CD4-positive, alpha-beta T cell treated with Interleukin-15 for 1 hour (primary cell): ENCODE measurements at places on chromosomes 12 and 14.

GRCh38 chr14:58598804-58599525 is 38.8 kb upstream of the DACT1 start:
- no peak for DNase-seq

GRCh38 chr14:95250140-95250769 is 69.5 kb downstream of the CLMN start:
- no peak for DNase-seq

DNA sequence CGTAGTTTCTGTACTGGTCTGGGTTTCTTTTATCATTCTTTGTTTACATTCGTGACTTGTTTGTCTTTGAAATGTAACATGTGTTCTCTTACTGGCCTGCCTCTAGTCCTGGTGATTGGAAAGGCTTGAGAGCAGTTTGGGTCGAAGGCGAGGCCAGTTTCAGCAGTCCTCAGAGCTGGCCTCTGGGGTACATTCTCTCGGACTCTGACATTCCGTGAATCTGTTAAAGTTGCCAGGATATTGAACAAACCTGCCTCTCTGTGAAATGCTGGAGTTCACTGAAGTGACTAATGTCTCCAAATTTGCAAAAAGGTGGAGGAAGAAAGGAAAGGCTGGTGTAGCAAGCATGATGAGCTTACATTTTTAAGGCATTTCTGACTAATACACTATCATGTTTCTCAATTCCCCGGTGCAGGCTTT is 1.5 kb downstream of the PLEKHA5 start:
- no peak for DNase-seq

DNA sequence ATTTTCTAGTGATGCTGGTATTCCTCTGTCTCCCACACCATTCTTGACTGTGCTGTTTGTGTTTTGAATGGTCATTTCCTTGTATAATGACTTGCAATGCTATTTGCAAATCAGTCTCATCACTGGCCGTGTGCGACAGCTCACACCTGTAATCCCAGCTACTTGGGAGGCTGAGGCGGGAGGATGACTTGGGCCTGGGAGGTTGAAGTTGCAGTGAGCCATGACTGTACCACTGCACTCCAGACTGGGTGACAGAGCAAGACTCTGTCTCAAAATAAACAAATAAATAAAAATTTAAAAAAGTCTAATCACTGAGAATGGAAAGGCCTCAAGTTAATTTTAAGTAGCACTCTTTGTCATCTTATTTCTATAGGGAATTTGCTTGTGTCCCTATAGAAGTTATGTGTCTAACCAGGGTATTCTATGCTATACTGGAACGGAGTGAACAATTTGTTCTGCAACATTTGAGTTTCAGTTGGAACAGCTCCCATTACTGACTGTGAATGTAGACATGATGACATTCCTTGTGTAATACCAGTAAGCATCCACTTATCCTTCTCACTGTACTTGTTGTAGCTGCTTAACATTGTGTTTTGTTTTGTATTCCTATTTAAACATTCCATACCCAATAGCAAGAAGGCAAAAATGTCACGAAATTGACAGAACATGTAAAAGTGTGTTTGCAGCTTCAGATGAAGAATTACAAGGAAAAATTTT is 126.3 kb downstream of the MGST1 start:
- DNase-seq: no peak

DNA sequence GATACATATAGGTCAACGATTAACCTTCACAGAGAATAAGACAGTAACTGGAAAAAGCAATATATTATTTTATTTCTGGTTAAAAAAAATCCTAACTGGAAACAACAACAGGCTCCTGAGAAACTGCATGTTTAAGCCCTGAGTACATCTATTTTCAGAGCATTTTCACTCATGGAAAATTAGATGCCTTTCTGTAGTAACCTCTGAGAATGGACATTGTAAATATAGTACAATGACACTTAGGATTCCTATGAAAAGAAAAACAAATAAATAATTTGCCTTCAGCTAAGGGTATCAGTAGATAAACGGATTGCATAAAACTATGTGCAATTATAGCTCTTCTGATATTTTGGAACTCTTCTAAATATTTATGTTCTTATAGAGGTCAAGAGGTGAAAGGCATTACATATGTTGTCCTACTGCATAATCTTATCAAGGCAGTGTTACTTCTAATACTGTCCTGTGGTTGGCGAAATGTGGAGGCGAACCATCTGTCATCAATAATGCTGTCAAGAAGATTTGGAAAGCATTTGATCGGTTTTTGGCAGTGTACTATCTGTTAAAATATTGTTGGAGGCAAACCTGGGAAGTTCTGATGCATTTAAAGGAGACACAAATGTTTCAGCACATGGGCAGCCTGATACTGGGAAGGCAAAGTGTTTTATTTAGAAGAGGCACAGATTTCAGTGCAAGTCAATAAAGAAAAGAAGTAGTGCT is 381.8 kb downstream of the BTG1 start:
- no peak for DNase-seq

- no peak for DNase-seq
Measured at GRCh38 chr14:75238756-75239455, 39.7 kb upstream of the FOS start.

GRCh38 chr12:104562763-104563162 is 106.0 kb downstream of the CHST11 start:
- DNase-seq: no peak

- no peak for DNase-seq
Measured at GRCh38 chr14:39875028-39875427, 442.8 kb upstream of the FBXO33 start.

DNA sequence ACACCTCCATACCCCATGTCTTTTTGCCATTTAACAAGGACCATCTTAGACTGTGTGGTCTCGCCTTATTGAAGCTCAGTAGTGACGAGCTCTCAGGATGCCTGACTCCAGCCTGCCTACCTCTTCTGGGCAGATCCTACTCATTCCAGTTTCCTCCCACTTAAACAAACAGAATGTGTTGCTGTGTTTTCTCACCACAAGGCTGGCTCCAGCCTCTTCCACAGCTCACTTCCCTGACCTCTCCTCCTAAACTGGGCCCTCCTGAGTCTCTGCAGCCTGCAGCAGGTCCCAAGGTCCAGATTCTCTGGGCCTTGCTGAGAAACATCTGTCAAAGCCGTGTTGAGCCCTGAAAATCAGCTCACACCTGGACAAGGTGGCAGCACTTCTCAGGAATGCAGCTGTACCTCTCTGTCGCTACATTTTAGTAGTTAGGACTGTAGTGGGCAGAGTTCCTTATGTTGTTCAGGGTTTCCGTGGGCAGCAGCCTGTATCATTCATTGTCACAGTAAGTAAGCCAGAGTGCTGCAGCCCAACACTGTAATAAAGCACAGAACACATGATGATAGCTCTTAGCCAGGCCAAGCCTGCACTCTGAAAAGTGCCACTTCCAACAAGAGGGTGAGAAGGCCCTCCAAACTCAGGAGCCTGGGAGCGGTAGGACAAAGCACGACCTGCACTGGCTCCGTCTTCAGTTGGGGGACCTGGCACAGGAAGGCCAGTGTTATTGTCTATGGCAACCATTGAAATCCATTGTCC is 68.5 kb downstream of the NKX2-1 start:
- no peak for DNase-seq

- no peak for DNase-seq
Measured at GRCh38 chr14:100132161-100132902, 27.1 kb downstream of the DEGS2 start.

- no peak for DNase-seq
Measured at GRCh38 chr14:30500222-30500621, 58.7 kb upstream of the G2E3 start.

DNA sequence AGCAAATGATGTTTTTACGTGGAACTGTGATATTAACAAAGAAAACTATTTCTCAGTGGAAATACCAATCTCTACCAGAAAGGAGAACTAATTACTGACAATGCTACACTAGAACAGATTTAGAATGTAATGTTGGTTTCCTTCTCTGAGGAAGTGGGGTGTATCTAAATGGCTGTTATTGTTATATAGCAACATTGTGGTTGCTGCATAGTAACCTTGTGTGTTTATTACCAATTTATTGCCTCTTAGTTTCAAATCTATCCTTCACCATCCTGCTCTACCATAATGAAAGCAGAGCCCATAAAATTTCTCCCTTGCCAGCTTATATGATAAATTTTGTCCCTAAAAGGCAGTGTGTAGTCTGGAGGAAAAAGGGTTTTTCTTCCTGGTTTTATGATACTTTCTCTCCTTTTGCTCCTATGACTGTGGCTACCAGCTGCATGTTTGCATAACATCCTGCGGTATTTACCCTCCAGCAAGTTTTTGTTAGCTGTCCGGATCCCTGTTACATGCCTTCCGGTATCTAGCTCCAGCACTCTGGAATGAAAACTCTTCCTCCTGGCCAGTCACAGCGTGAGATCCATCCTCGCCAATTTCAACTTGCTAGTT is 5.7 kb upstream of the KLRK1 start:
- DNase-seq: no peak

GRCh38 chr14:65377576-65377975 is 35.0 kb upstream of the FUT8 start:
- DNase-seq: no peak

DNA sequence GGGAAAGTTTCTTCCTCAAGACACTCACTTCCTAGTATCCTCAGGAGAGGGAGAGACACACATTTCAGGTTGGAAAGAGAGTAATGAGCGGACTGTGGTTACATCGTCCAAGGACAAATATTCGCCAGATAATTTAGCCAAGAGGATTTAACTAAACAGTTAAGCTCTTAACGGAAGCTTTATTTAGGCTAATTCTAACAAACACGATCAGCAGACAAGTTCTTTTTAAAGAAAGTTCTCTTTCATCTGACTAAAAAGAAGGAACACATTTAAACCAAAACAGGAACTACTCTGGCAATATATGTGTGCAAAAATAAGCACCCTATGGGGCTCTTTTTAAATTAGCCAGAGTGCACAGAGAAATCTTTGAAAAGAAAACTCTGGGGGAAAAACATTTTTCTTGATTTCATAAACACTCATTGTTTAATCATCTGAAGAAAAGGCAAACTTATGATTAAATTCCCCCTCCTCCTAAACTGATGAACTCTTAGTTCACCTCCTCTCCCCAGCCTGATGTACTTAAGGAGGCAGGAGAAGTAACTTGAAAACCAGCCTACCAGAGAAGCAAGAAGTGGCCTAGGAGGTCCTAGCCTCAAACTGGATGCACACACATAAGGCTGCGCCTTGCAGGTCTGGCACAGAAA is 13.3 kb upstream of the BTG1 start:
- DNase-seq: no peak

- DNase-seq: no peak
Measured at GRCh38 chr14:53249059-53249458, 95.9 kb upstream of the DDHD1 start.

- DNase-seq: peak; percentile 68
Measured at GRCh38 chr12:94676031-94676641, 25.8 kb upstream of the TMCC3 start.

- DNase-seq: no peak
Measured at GRCh38 chr12:64616201-64616600, 5.9 kb downstream of the RASSF3 start.

- no peak for DNase-seq
Measured at GRCh38 chr12:104866291-104866690, 91.8 kb downstream of the SLC41A2 start.

- DNase-seq: no peak
Measured at GRCh38 chr12:107622001-107622400, 63.6 kb upstream of the PWP1 start.

- no peak for DNase-seq
Measured at GRCh38 chr12:5099136-5099535, 55.5 kb downstream of the KCNA5 start.

GRCh38 chr14:100472094-100472455 is 115.1 kb downstream of the BEGAIN start:
- no peak for DNase-seq

DNA sequence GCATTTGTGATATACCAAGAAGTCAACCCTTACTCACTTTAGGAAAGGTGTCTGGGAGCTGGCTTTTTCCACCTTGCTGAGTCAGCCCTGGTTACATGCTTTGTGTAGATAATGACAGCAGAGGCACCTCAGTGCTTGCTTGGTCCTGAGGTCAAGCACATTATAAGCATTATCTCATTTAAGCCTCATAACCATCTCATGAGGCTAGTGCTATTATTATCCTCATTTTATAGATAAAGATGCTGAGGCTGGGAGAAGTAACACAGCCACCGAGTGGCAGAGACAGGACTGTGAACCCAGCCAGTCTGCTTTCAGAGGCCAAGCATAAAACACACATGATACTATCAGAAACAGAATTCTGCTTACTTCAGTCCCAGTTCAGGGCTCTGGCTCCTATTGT is 29.4 kb downstream of the MAX start:
- DNase-seq: no peak

DNA sequence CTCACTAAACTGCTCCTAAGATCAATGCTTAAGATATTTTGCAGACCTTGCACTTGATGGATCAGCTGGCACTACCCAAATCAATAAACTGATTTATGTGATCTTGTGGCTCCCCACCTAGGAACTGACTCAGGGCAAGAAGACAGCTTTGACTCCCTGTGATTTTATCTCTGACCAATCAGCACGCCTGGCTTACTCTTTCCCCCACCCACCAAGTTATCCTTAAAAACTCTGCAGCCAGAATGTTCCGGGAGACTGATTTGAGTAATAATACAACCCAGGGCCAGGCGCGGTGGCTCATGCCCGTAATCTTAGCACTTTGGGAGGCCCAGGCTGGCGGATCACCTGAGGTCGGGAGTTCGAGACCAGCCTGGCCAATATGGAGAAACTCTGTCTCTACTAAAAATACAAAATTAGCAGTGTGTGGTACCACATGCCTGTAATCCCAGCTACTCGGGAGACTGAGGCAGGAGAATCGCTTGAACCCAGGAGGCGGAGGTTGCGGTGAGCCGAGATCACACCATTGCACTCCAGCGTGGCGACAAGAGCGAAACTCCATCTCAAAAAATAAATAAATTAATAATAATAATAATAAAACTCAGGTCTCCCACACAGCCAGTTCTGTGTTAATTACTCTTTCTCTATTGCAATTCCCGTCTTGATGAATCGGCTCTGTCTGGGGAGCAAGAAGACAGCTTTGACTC is 12.0 kb downstream of the MORN3 start:
- no peak for DNase-seq

DNA sequence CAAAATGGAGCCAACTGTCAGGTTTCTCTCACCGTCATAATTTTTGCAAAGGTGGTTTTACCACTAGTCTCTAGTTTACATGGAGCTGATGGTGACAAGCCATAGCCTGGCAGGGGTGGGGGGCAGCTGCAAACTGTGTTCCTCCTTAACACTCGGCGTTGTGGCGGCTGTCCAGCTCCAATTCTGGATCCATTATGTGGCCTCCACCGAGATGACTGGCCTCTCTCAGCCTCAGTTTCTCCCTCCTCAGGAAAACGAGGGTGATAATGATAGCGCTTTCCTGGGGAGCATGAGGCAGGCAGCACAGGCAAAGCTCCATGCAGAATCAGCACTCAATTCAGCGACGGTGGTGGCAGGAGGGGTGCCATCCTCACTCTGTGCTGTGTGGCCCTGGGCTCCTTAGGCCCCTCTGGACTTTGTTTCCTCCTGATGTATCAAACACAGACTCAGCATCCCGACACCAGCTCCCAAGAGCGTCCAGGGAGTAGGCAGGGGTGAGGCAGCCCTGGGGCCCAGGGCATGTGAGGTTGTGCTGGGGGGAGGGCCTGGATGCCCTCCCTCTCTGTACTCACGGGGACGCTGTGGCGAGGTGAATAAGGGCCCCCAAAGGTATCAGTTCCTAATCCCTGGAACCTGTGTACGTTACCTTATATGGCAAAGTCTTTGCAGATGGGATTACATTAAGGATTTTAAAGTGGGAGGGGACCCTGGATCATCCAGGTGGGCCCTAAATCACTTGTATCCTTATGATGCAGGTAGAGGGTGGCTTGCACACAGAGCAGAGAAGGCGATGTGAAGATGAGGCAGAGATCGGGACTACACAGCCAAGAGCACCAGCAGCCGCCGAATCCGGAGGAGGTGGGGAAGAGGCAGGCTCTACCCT is 46.8 kb upstream of the EIF5 start:
- DNase-seq: no peak

GRCh38 chr14:78605025-78605762 is 435.0 kb downstream of the NRXN3 start:
- no peak for DNase-seq
